Naive thymus-derived CD8-positive, alpha-beta T cell (primary cell): ENCODE measurements at places on chromosomes 3 and 15.

DNA sequence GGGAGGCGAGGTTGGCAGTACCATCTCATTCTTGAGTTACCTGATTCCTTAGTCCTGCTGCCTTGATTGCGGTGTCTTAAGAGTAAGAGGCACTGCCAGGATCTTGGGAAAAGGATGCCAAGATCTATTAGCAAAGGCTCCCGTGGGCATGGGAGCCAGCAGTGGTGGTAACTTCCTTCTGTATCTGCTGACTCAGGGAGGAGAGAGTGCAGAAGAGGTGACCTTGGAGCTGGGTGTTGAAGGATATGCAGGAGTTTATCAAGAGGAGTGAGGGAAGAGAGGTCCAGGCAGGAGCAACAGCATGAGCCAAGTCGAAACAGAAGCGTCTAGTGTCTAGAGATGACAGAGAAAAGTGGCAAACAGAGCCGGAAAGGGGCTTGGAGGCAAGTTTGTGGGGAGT is 4.5 kb downstream of the MESP2 start:
- no peak for DNase-seq

DNA sequence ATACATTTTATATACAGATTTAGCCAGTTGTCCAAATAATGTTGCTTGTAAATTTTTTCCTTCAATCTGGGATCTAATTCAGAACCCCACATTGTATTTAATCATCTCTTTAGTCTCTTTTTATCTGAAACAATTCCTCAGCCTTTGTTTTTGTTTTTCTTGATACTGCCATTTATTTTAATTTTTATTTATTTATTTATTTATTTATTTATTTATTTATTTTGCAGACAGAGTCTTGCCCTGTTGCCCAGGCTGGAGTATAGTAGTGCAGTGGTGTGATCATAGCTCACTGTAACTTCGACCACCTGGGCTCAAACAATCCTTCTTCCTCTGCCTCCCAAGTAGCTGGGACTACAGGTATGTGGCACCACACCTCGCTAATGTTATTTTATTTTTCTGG is 61.5 kb downstream of the CHCHD4 start:
- DNase-seq, result no peak

DNA sequence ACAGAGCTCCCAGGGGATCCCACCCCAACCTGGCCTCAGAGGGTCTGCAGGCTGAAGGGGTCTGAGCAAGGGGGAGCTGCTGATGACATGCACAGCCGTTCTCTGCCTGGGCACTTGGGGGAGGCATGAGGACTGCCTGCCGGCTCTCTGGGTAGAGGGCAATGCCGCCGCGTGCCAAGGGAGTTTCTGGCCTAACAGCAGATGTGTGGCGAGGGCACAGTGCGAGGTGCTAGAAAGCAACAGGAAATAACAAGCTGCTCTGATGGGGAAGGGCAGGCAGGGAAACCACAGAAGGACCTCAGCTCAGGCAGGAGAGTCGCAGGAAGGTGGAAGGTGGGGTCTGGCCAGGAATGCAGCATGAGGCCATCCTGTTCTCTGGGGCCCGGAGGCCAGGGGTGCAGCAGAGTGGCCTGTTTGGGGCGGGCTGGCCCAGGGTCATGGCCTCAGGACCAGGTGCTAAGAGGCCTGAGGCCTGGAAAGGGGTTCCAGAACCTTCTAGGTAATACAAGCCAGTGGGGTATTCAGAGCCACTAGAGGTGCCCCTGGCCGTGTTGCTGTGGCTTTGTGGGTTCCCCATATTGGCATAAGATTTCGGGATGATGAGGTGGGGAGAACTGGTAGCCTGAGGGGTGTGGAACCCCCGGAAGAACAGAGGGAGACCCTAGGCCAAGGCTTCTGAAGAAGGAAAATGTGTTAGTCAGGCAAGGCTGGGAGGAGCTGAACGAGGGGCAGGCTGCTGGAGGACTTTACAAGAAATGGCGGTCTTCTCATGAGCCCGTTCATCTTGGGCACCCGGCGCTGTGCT is 41.2 kb downstream of the RGMA start:
- peak; percentile 31 for DNase-seq

DNA sequence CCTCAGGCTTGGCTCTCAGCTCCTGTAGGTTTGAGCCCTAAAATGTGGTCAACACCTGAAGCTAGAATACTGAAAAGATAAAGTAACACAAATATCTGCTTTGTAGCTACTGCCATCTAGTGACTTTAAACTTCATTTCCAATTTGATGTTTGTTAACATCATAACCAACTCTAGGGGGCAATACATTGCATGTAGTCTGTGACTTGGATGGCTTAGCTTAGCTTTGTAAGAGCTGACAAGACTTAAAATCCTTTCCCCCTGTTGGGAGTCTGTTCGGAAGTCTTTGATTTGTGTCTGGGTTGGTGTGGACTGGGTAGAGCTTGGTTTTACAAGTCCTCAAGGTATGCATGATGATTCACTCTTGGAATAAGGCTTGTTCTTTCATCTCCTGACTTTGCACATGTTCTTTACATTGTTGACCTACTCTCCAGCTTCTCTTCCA is 51.7 kb downstream of the SCN11A start:
- no peak for DNase-seq

GRCh38 chr3:61172203-61172602 is 79.0 kb downstream of the FHIT start:
- no peak for DNase-seq

GRCh38 chr3:81496407-81497104 is 264.9 kb downstream of the GBE1 start:
- no peak for DNase-seq

DNA sequence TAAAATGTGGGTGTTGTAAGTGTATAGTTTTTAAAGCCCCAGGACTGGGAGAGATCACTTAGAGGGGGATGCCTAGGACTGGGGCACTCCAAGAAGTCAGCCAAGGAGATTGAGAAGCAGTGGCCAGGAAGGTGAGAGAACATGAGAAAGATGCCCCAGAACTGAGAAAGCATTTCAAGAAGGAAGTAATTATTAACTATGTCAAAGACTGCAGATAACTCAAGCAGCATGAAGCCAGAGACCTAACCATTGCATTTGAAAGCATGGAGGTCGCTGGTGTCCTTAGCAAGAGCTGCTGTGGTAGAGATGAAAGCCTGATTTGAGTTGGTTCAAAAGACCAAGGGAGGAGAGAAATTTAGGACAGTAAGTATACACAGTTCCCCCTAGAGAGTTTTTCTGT is 30.6 kb upstream of the SLC2A2 start:
- DNase-seq, result no peak

DNA sequence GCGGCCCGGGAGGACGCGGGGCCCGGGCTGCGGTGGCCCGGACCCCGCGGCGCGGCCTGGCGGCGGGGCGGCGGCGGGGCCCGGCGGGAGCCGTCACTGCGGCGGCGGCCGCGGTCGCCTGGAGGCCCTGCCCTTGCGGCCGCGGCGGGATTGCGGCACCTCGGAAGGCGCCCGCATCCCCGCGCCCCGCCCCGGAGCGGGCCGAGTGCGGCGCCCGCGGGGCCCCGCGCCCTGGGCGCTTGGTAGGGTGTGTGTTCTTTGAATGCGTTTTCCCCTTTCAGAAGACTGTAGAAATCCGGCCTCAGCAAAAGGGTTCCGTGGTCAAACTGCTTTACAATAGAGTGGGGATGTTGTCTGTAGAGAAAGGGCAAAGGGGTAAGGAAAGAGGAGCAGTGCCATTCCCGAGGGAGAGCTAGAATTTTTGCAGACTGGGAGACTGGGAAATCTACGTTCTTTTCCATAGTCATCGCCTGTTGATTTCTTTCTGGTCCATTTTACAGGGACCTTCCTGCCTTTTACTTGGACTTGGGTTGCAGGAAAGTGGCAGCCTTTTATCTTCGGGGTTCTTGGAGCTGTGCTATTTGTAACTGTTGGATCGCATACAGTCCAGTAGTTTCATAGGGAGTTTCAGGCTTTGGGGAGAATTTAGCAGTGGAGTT is 630 bp downstream of the SNRK start:
- DNase-seq, result peak; percentile 42

DNA sequence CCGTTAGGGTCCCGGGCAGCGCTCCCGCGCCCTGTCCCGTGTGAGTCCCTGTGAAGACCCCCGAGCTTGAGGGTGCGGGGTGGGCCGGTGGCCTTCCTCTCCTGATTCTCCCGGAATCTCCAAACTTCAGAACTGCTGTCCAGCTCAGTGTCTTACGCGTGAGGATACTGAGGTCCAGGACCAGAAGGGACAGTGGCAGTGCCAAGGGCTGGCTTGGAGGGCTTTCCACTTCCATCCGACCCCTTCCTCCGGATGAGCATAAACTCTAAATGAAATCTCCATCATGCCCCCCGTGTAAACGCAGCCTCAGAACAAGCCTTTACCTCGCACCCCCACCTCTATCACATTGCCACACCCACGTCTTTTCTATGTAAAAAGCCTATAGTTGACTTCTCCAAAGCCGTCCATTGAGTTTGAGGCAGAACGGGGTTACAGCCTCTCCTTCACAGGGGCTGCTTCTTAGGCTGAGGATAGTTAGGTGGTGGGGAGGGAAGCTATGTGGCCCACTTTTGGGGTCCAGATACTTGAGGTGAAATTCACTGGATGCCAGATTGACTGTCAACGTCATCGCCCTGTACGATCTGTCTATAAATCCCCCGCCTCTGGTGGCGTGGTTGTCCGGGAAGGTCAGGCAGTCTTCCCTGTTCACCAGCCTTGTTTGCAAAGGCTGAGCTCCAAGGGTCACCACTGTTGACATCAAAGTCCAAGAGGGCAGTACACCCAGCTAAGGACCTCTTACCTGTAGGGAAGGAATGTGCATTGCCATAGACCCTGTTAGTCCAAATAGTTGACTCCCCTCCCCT is 1.1 kb downstream of the EDEM1 start:
- peak; percentile 53 for DNase-seq

DNA sequence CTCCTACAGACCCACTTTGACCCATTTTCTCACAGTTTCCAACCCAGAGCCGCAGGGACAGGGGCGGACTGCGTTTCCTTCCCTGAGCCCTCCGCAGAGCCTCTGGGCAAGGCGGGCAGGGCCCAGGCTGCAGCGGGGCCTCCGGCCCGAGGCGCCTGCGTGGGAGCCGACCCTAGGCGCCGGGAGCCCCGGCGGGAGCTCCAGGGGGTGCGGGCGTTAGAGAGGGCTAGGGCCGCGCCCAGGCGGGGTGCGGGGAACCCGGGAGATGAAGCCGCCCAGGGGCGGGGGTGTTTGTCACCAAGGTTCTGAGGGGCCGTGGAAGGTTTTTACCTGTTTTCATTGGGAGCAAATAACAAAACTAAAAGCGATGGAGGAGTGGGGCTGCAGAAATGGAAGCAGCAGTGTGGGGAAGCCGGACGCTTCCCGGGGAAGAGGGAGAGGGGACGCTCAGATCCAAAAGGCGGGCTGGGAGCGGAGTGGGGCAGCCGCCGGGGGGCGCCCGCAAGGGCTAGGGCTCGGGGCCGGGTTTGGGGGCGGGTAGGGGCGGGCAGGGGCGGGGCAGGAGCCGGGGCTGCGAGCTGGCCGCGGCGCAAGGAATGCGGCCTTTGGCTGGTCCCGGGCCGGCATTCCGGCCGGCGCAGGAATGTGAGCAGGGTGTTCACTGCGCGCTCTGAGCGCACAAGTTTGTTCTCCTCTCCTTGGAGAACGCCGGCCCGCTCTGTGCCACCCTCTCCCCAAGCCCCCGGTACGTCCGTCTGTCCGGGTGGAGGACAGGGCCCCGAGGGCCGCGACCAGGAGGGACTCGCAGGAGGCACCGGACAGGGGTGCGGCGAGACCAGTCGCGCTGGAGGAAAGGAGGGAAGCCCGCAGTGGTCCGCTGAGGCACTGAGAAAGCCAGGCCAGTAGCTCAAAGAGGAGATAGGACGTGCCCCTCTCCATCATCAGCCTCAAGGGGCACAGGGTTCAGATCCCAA is 61.1 kb downstream of the AMOTL2 start:
- no peak for DNase-seq

GRCh38 chr3:15056676-15057404 is 8.3 kb downstream of the MRPS25 start:
- no peak for DNase-seq

DNA sequence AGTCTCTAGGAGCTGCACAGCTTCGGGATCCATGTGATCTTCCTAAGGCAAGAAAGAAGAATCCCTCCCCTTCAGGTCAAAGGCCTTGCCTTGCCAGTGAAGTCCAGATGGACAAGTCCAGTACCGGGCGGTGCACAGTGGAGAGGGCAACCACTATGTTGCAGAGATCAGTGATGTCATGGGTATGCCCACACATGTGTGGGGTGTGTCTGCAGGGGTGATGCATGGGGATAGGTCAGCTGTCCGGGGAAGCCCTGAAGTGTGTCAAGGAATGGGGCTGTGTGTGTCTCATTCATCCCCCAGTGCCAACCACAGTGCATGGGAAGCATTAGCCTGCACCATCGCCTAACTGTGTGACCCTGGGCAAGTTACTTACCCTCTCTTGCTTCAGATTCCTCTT is 66.5 kb downstream of the TLE3 start:
- no peak for DNase-seq

DNA sequence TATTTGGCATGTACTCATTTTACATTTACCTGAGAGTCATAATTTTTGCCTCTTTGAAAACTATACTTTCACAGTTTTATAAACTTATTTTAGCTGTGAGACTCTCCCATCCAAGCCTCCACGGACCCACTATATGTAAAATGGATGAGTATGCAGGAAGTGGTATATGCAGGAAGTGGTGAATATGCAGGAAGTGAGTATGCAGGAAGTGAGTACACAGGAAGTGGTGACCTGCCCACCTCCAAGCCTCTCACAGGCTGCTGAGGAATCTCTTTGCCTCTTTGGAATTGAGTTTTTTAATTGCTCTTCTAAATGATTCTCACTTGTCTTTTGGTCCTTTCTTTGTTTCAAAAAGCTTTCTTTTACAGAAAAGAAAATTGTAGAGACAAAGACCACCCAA is 85.2 kb downstream of the KBTBD8 start:
- no peak for DNase-seq

DNA sequence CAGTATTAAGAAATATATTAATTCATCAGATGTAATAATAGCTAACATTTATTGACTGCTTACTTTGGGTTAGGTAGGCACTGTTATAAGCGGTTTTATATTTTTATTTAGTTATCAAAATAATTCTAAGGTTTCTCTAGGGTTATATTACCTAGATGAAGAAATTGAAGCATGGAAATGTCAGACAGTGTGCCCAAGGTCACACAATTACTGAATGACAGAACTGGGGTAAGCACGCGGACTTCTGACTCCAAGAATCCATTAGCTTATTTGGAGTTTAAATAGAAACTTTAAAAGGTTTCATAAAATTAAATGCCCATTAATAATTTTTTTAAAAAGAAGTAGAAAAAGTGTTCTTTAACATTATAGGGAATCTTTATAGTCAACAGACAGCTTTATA is 74.3 kb downstream of the CALML4 start:
- no peak for DNase-seq

GRCh38 chr3:82031596-82031995 is 270.2 kb upstream of the GBE1 start:
- DNase-seq, result no peak

DNA sequence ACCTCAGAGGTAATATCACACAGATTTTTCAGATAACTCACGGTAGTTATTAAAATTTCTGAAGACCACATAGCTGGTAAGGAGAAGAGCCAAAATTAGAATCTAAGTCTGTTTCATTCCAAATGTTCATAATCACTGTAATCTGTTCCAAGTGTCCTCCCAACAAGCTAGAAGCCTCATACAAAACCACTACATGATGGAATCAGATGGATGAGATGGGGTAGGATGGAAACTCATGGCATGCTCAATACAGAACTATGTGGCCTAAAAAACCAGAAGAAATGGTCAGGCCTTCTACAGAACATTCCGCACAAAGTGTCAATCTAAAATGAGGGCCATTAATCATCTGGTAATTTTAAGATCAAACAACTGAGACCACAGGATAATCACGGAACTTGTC is 91.8 kb downstream of the THBS1 start:
- DNase-seq, result no peak

- peak; percentile 64 for DNase-seq
Observed at GRCh38 chr15:58410353-58410752, 21.4 kb upstream of the LIPC start.
